ENCODE measurements at places on chromosomes 12 and 14.

DNA sequence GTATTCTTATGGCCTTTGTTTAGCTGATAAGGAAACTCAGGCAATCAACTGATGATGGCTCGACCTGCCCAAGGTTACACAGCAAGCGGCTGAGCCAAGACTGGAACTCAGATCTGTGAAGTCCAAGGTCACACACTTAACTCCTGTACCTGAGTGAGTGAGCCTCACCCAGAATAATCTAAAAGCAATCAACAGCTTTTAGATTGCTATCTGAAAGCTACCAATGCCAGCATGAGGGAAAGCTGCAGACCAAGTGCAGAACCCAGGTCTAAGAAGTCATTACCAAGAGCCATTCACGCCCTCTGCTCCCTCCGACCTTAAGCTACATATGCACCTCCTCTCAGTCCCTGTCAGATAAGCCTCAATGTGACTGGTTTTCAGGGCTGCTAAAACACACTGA is 12.1 kb downstream of the APPL2 start:
- no peak for DNase-seq

DNA sequence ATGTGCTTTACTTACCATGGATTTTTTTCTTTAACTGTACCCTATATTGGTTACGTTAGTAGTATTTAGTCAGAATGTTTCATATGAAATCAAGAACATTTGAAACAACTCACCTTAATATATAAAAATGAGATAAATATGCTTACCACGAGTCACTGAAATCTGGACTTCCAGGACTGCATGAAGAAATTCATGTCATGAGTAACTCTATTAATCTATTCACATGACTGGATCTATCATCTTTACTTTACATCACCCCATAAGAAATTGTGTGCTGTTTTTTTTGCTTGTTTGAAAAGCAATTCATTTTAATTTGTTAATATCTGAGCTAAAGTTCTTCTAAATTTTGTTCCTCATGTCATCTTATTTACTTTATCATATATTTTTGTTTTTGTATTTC is 5.2 kb downstream of the EPYC start:
- DNase-seq, result no peak

DNA sequence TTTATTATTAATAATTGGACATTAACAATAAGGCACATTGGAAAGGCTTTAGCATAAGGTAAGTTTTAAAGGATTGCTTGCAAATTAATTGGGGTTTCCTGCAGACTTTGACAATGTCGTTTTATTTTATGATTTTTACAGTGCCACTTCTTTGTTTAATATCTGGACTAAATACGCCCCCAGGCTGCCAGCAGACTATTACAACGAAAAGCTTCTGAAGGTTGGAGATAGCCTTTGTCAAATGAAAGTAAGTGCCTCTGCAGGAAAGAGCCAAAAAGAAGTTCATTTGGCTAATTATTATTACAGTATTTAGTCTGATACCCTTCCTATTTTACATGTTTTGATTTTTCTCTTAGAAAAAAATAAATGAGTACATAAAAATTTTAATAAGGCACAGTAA is 11.3 kb downstream of the CFAP54 start:
- no peak for DNase-seq

DNA sequence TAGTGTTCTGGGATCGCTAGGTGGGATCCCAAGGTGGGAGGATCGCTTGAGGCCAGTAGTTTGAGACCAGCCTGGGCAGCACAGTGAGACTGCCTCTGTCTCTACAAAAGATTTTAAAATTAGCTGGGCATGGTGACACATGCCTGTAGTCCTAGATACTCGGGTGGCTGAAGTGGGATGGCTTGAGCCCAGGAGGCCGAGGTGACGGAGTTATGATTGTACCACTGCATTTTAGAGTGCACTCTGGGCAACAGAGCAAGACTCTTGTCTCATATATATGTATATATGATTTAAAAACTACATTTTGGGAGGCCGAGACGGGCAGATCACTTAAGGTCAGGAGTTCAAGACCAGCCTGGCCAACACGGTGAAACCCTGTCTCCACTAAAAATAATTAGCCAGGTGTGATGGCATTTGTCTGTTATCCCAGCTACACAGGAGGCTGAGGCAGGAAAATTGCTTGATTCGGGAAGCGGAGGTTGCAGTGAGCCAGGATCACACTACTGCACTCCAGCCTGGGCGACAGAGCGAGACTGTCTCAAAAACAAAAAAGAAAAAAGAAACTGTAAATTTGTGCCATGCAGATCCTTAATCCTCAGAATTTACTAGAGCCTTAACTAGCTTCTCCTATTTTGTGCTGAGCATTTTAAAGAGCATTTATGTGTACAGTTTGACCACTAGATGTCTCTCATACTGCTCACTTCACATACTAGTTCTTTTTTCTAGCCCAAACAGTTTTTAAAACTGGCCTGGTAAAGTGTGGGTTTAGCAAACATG is 114.8 kb downstream of the MON2 start:
- DNase-seq, result peak; percentile 37

DNA sequence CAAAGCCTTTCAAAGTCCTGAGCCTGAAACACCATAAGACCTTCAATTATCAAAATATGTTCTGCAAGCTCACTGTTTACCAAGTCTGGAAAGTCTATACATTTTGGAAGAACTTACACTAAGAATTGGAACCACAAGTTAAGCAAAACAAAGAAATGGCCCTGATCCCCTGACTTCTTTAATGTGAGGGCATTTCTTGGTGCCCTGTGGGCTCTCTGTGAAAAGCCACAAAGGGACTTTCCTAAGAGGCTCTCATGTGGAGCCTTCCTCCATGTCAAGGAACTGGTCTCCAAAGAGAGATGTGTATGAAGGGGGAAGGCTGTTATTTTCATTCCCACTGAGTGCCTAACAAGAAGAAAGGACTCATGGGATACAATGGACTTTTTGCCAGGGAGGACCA is 13.5 kb upstream of the MYH6 start:
- DNase-seq, result no peak

- DNase-seq, result no peak
These were observed 17.6 kb upstream of the EID3 start for GRCh38 chr12:104285740-104286515.

GRCh38 chr14:54772451-54772881 is 130.2 kb downstream of the GCH1 start:
- DNase-seq, result no peak

GRCh38 chr12:132494294-132495164 is 4.6 kb downstream of the FBRSL1 start:
- no peak for DNase-seq

- no peak for DNase-seq
These were observed 10.0 kb upstream of the SLC38A4 start for GRCh38 chr12:46835785-46836184.

Measured in NCI-H2081 (cell line).